ENCODE measurements at places on chromosomes 5 and 9. TPM values are rescaled to one million over a fixed set of nuclear protein-coding genes. Genes with fewer than 3 reads are reported as not detected.

TAF1L gene
- total RNA-seq, result 0.05 TPM

GRCh38 chr5:170737591-170737990 lies 45.9 kb upstream of the GABRP start:
- DNase-seq, result no peak

DNA sequence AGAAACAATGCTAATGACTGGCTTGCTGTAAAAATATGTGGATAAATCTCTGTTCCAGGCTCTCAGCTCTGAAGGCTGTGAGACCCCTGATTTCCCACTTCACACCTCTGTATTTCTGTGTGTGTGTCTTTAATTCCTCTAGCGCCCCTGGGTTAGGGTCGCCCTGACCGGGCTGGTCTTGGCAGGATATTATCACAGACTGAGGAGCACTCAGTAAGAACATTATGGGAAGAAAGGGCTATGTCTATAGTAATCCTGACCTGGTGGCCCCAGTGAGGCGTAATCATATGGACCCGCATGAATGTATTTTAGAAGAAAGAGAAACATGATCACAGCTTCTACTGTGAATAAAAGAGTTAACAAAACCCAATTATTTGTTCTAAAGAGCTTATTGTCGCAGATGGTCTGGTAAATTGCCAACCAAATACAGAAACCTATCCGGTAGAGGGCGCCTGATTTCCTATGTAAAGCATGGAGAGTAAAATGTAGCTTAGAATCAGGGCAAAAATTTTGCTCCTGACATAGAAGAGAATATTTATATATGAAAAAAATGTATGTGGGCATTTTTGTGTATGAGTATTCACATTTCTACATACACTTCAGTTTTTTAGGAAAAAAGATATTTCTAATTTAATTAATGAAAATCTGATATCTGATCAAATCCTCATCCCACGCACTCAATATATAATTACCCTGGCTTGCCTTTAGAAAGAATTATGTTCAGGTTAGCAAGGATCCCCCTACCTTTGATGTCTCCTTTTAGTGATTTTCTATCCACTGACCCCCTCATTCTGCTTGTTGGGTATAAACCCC lies 5.8 kb upstream of the IFNA1 start:
- DNase-seq, result peak; percentile 74

GRAMD2B gene
- total RNA-seq, result 9.2 TPM

GRCh38 chr5:87354496-87354895 lies 58.2 kb downstream of the CCNH start:
- DNase-seq, result no peak

ADAMTS2 gene
- total RNA-seq, result not detected

DNA sequence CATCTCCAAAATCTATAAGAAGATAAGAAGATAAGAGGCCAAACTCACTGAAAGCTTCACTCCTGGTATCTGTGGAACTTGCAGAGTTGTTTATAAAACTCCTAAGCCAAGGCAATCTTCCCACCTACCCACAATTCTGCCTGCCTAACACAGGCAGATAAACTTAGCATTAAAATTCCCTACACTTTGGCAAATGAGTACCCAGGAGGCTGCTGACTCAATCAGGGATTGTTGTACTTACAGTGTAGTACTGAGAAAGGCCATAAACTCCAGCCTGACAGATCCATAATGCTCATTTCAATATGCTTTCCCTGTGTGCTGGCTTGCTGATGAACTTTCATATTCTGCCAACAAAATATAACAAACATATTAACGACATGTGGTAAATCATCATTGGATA lies 725.2 kb downstream of the BRINP1 start:
- no peak for DNase-seq

DNA sequence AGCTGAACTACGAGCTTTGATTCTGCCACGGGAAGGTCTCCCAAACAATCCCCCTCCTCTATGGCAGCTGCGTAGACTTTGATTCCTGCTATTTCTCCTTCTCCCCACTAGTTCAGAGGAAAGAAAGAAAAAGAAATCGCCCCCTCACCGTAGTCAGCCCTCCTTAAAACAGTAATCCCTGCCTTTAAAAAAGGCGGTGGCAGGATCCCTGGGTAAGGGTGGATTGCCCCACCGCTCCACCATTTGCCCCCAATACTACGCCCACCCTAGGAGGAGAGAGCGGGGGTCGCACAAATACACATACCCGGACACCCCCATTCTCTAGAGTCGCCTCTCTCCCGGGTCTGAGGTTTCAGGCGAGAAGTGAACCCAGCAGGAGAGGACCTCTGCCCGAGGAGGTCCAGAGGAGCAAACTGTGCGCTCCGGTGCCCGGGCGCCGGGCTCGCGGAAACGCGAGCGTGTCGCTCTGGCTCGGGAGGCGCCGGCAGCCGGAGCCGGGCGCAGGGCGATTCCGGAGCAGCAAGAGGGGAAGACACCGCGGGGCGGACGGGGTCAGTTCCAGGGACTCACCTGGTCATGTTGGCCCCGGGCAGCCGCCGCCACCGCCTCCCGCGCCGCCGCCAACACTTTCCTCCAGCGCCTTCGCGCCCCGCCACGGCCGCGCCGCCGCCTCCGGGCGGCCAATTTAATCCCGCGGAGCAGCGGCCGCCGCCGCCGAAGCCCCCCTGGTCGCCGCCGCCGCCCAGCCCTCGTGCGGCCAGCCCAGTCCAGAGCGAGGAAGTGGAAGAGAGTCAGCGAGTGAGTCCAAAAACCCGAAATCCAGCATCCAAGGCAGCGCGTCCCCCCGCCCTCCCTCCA lies 1057.7 kb upstream of the DMAC1 start:
- no peak for DNase-seq

DNA sequence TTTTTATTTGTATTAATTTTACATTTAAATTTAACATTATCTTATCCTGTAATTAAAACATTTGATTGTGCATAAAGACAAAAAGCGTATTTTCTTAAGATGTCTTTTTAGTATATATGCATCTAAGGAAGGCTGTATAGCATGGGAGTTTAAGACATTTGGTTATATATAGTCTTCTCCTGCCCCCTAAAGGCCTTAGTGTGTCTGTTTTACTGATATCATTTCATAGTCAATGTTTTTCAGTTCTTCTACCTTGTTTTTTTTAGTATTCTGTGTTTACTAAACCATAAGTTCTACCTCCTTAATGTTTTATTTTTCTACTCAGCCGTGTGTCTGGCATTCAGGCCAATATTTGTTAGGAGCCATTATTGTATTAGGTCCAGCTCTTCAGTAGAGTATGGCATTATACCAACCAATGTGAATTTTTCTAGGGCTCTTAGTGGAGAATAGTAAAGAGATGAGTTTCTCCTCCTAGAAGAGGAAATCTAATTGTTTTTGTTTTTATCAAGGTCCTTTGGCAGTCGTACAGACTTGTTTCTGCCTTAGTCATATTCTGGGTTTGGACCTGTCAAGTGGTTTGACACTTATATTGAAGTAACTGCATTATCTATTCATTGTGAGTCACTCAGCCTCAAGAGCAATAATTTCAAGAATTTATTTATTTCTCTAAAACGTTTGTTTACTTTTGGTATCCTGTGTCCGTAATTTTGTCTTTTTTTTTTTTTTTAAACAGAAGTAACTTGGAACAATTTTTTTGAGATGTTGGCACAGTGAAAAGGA lies 74.8 kb downstream of the SLF1 start:
- DNase-seq, result peak; percentile 67

AJM1 gene
- total RNA-seq, result 31.5 TPM

Data from natural killer cell (primary cell).